ENCODE measurements at places on chromosomes 4 and X.

DNA sequence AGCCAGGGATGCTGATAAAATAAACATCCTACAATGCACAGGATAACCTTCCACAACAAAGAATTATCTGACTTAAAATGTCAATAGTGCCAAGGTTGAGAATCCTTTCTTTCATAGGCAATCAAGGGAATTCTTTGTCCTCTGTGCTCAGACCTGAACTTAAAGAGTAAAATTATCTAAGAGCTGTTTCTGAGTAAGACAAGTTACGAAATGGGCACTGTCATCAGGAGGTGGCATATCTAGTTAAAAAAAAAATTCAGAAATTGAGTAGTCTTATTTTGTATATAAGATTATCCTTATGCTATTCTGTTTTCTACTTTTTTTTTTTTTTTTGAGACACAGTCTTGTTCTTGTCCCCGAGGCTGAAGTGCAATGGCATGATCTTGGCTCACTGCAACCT lies 3.3 kb upstream of the RAB33B start:
- DNase-seq, result no peak

DNA sequence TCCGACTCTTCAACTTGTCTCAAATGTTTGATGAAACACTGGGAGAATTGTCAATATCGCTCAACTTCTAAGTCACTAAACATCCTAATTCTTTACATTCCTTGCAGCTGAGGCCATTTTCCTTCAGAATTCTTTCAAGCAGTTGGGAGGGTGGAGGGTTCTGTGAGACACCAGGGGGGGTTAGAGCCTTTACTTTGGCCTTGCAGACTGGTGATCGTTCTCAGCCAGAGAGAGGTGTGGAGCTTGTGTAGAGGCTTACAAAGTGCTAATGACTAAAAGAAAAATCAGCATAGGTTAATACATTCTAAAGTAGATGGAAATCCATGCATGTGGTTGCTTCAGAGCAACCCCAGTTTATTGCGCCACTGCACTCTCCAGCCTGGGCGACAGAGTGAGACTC lies 21.3 kb upstream of the SOX3 start:
- DNase-seq, result no peak

GRCh38 chrX:17035111-17035510 lies 88.7 kb downstream of the REPS2 start:
- DNase-seq, result no peak

DNA sequence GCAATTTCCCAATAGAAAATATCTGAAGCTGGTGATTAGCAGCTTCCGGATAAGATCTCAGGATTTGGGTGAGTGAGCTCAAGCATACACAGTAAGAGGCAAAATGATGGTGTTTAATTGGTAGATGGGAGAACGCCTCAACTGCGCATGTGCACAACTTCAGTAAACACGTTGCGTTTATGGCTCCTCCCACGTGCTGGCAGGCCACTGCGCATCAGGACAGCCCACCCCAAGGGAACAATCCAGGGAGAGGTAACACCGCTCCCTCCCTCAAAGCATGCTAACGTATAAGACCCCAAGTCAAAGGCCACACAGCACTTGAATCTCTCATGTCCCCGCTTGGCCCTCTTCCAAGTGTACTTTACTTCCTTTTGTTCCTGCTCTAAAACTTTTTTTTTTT lies 10.3 kb upstream of the CENPU start:
- no peak for DNase-seq

GRCh38 chrX:84475596-84475995 lies 26.7 kb downstream of the HDX start:
- DNase-seq, result no peak

DNA sequence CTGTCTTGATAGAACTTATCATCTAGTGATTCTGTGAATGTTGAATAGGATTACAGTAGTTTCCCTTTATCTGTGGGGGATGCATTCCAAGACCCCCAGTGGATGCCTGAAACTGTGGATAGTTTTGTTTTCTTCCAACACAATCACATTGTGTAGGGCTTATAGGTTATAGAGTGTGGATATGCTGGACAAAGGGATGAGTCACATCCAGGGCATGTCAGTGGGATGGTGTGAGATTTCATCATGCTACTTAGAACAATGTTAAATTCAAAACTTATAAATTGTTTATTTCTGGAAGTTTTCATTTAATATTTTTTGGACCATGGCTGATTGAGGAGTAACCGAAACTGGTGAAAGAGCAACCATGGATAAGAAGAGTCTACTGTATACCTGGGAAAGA lies 432.3 kb upstream of the ATOH1 start:
- no peak for DNase-seq

DNA sequence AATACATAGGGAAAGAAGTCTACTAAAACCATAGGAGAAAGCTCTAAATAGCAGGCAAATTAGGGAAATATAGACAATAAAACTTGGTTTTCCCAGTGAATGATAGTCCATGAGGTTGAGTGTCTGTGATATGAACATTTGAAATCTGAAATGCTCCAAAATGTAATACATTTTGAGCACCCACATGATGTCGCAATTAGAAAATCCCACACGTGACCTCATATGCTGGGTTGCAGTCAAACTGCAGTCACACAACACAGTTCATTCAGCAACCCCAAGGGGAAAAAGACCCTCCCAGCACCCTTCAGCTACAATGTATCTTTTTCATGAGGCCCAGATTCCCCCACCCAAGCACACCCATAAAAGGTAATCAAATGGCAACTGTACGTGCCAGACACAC lies 155.6 kb downstream of the BTC start:
- no peak for DNase-seq

- no peak for DNase-seq
Measured at GRCh38 chr4:54687887-54688841, 30.4 kb downstream of the KIT start.
